ENCODE measurements at places on chromosomes 6 and 20.

- peak; percentile 13 for DNase-seq
These were observed 106.8 kb downstream of the OR2B2 start for GRCh38 chr6:27805347-27805746.

- DNase-seq, result no peak
These were observed 559.1 kb upstream of the JAG1 start for GRCh38 chr20:11232896-11233295.

GRCh38 chr6:83086751-83087150, 19.3 kb downstream of the DOP1A start:
- no peak for DNase-seq

DNA sequence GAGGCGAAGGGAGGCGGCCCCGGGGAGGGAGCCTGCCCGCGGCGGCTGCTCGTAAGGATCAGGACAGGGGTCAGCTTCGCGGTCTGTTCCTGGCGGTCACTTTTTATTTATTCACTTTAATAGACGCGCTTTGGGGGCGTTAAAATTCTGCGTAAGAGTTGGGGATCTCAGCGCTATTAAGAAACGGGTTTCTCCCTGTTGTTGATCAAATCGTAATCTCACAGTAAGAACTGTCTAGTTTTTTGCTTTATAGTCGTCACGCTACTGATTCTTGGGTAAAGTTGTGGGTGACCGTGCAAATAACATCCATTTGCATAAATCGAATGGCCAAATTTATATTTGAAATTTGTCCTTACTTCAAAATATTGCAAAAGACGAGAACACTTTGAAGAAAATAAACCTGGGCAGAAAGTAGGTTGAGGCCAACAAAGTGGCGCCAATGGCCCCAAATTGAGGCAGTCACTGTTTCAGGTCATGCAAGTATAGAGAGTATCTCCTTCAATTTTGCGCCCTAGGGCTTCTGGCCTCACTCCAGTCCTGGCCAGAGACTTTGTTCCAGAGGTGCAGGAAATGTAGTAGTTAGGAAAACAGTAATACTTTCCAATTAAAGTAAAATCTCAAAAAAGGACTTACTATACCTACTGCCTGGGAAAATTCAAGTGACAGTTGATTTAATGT, 963 bp upstream of the RMND1 start:
- peak; percentile 31 for DNase-seq

GRCh38 chr6:105593805-105594671, 191.2 kb upstream of the PREP start:
- no peak for DNase-seq

GRCh38 chr20:57828696-57829095, 118.9 kb upstream of the PMEPA1 start:
- DNase-seq, result no peak

All from hematopoietic multipotent progenitor cell treated with erythropoietin and hydrocortisone succinate and interleukin-3 and kit ligand, for 8 days (in vitro differentiated cells).